ENCODE measurements at places on chromosomes 1 and 21.

DNA sequence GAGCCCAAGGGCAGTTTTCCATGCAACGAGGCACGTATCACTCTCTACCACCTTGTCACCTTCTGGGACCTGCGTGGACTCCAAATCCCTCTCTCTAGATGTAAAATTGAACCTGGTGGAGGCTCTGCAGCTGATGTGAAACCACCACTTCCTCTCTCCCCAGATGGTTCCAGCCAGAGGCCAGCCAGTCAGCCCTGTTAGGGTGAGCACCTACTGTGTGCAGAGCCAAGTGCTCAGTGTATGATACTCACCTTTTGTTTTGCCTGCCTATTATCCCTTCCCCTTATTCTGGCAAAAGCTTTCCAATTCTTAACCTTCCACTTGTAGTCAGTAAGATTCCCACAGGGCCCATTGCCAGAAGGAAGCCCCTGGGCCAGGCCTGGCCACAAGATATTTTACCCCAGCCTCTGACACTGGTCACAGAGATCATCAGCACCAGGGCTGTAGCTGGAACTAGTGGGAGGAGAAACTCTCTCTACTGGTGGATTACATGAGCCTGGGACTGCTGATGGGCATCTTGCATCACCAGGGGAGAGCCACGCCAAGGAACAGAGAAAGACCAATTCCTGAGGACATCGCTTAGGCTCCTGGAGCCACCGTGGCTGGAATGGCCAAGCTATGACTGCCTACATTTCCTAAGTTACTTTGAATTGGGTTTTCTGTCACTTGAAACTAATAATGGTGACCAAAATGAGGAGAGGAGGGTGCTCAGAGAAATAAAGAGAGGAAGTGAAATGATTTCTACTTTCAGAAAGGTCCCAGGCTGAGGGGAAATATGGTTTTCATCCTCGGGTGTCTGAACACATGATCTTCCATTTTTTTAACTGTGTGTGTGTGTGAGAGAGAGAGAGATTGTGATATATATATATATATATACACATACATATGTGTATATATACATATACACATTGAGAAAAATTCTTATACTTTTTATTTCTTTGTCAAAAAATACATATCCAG is 26.6 kb upstream of the RD3 start:
- no peak for DNase-seq

DNA sequence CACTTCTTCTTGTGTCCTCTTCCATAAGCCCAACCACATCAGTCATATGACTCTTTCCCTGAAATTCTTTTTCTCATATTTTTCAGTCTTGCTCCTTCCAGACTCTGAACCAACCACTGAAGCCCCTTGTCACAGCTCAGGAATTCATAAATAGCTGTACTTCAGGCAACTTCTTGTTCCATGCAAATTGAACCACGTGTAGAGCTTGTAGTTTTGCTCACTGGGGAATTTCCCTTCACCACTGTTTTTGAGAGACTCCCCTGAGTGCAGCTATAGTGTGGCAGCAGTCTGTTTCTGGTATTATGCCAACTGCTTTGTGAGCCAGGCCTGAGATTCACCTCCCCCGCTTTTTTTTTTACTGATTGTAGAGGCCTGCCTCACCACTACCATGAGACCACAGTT is 150.3 kb upstream of the SPAG17 start:
- DNase-seq, result peak; percentile 63

GRCh38 chr1:63759778-63760177 is 14.0 kb upstream of the ROR1 start:
- no peak for DNase-seq

DNA sequence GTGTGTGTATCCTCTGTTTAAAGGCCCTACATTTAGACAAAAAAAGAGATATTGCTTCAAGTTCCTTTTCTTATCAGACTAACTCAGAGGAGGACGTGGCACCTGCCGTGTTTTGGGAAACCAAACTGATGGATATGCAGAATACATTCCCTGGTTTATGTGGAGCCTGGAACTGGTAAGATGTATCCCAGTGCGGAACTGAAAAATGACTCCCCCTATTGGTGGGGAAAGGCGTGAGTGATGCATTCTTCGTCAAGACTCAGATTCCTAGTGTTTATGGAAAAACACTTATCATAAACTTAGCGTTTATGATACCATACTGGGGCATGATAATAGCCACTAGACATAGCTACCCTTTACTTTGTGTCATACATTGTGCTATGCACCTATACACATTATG is 154.2 kb downstream of the ZNF326 start:
- no peak for DNase-seq

DNA sequence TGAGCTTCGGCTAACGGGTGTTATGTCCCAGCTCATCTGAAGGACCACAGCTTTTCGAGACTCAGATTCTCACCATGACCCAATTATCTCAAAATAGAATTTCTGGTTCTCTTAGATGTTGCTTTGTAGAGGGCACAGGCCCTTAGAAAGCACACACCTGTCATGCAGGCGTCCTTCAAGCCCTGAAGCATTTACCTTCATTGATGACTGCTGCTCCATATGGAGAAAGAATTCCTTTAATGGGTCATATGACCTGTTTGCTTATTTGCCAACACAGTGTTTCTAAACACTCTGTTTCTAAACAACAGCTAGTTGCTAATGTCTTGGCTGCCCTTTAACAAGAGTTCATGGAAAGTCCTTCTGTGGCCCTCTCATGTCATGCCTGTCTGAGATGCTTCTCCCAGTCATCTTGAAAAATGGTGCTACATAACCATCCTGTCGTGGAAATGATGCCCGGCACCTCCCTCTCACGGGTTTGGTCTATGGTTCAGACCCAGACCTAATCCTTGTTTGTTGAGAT is 495.7 kb downstream of the KIF26B start:
- peak; percentile 19 for DNase-seq

Data from NCI-H345 (cell line).